Chondrocyte (in vitro differentiated cells): ENCODE measurements at places on chromosomes 5 and 9. TPM values are rescaled to one million over a fixed set of nuclear protein-coding genes. Genes with fewer than 3 reads are reported as not detected.
A peak's percentile ranks its signal among the peaks of the same experiment; 100 is the strongest.

Gene IFNA13
- total RNA-seq = not detected in 3 replicates

Gene TRAF1
- total RNA-seq = 10.0 to 11.3 TPM (median 10.8 TPM) in 3 replicates

Gene WNK2
- 0.44 to 3.3 TPM (median 2.3 TPM) in 3 replicates for total RNA-seq

Gene SMC2
- 9.4 to 18.9 TPM (median 9.6 TPM) in 3 replicates for total RNA-seq

Gene TXNDC8
- not detected in 3 replicates for total RNA-seq

Gene HRCT1
- total RNA-seq = 7.2 to 16.6 TPM (median 7.8 TPM) in 3 replicates

Gene GABRA6
- not detected in 3 replicates for total RNA-seq

Gene TICAM2
- 3.2 to 4.7 TPM (median 4.0 TPM) in 3 replicates for total RNA-seq

Gene CTXN3
- total RNA-seq = not detected in 3 replicates

Gene ANGPTL2
- 26.7 to 39.7 TPM (median 39.0 TPM) in 3 replicates for total RNA-seq

Gene ELAVL2
- 0.36 to 1.4 TPM (median 0.37 TPM) in 3 replicates for total RNA-seq

Gene C7
- total RNA-seq = not detected in 3 replicates

Gene PTGR1
- 25.8 to 28.1 TPM (median 26.6 TPM) in 3 replicates for total RNA-seq

- peaks cover 6% of the 10 kb centered on the region for H3K4me1 ChIP-seq
- H3K4me3 ChIP-seq = no peak overlapping the region
- peaks cover 9% of the 10 kb centered on the region for H3K36me3 ChIP-seq
- no peak for DNase-seq
- H3K27me3 ChIP-seq = no peaks in the 10 kb centered on the region
These were observed 20.4 kb downstream of the CCDC192 start for GRCh38 chr5:127723571-127723970.

GRCh38 chr9:90774071-90774470, 27.5 kb upstream of the SYK start:
- H3K4me3 ChIP-seq = no peak overlapping the region
- no peaks in the 10 kb centered on the region for H3K36me3 ChIP-seq
- H3K27me3 ChIP-seq = peaks cover 16% of the 10 kb centered on the region
- no peak overlapping the region for H3K27ac ChIP-seq

DNA sequence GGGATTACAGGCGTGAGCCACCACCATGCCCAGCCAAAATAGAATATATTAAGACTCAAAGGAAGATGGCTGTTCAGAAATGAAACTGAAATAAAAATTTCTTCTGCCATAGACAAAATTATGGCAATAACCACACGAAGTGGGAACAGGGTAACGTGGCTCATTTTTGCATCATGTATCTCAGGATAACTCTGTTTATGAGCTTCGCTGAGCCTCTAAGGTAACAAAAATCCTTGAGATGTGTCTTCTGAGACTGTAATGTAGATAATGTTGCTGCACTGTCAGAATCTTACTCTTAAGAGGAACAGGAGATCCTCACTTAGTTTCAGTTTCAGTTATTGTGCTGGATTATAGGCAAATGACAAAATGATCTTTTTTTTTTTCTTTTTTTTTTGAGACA, 153.8 kb downstream of the GOLPH3 start:
- peaks cover 48% of the 10 kb centered on the region for H3K4me1 ChIP-seq
- no peak for DNase-seq

DNA sequence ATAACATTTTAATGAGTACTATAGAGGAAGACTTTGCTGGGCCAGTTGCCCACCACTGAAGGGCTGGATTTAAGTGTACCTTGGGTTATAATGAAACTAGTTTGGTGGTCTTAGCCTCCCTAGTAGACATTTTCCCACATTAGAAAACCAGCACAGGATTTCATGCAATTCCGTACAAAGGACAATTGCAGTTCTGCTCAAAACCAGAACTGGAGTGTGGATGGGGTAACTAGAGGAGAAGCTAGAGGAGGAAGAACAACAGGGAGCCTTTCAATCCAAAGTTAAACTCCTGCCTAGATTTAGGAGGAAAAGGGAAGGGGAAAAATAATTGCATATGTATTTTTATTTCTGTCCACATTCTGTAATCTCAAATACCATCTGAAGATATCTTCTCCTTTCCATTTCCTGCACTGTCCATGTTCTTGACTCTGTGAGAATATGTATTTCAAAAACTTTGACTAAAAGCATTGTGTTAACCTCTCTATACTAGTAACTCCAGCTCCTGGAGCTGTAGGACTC, 97.5 kb upstream of the SSBP2 start:
- H3K27me3 ChIP-seq = no peaks in the 10 kb centered on the region
- no peak overlapping the region for H3K4me3 ChIP-seq
- no peak overlapping the region for H3K27ac ChIP-seq
- H3K36me3 ChIP-seq = no peaks in the 10 kb centered on the region

GRCh38 chr5:156683509-156683908, 166.6 kb upstream of the PPP1R2B start:
- H3K36me3 ChIP-seq = no peaks in the 10 kb centered on the region
- no peak overlapping the region for H3K27ac ChIP-seq
- no peak overlapping the region for H3K4me3 ChIP-seq
- DNase-seq = no peak

- H3K36me3 ChIP-seq = no peaks in the 10 kb centered on the region
- peaks cover 7% of the 10 kb centered on the region for H3K4me1 ChIP-seq
- no peak overlapping the region for H3K4me3 ChIP-seq
These were observed 125.4 kb upstream of the BOD1 start for GRCh38 chr5:173741729-173742431.

DNA sequence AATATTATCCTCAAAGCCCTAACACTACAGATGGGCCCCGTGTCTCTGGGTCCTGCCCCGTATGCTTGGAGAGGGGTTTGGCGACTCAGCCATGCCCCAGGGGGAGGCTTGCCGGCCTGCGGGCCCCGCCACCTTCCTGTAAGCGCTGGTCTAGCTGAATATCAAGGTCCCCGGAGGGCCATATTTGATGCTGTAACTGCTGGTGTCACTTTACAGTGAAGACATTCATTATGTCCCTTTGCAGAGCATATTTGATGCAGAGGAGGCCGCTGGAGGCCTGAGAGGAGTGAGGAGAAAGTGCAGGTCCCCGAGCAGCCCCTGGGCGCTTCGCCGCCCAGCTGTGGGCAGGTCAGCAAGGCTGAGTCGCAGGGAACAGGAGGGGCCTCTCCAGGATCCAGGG, 16.8 kb downstream of the IRX4 start:
- H3K27ac ChIP-seq = no peak overlapping the region
- no peak for DNase-seq
- no peaks in the 10 kb centered on the region for H3K4me1 ChIP-seq
- H3K36me3 ChIP-seq = no peaks in the 10 kb centered on the region
- peaks cover 54% of the 10 kb centered on the region for H3K27me3 ChIP-seq
- no peak overlapping the region for H3K4me3 ChIP-seq

GRCh38 chr9:134775081-134775951, 105.3 kb upstream of the FCN2 start:
- H3K27ac ChIP-seq = peak overlapping the region; percentile 97
- DNase-seq = no peak
- H3K4me3 ChIP-seq = peak overlapping the region; percentile 40
- peaks cover 48% of the 10 kb centered on the region for H3K36me3 ChIP-seq
- H3K4me1 ChIP-seq = peaks cover 74% of the 10 kb centered on the region

DNA sequence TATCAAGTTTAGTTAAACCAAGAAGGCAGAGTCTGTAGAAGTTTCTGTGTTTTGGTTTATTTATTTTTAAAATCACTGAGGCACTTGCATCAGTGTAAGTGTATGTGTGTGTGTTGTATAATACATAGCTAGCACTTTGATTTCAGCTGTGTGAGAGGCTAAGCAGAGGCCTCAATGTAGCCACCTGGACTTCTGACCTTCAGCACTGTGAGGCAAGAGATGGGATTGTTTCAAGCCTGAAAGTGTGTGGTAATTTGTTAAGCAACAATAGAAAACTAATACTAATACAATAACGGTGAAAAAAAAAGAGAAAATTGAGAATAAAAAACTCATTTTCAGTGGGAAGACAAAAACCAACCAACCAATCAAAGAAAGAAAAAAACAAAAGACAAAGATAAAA, 327.3 kb downstream of the CDH18 start:
- no peaks in the 10 kb centered on the region for H3K36me3 ChIP-seq
- H3K27me3 ChIP-seq = peaks cover 8% of the 10 kb centered on the region
- DNase-seq = no peak

DNA sequence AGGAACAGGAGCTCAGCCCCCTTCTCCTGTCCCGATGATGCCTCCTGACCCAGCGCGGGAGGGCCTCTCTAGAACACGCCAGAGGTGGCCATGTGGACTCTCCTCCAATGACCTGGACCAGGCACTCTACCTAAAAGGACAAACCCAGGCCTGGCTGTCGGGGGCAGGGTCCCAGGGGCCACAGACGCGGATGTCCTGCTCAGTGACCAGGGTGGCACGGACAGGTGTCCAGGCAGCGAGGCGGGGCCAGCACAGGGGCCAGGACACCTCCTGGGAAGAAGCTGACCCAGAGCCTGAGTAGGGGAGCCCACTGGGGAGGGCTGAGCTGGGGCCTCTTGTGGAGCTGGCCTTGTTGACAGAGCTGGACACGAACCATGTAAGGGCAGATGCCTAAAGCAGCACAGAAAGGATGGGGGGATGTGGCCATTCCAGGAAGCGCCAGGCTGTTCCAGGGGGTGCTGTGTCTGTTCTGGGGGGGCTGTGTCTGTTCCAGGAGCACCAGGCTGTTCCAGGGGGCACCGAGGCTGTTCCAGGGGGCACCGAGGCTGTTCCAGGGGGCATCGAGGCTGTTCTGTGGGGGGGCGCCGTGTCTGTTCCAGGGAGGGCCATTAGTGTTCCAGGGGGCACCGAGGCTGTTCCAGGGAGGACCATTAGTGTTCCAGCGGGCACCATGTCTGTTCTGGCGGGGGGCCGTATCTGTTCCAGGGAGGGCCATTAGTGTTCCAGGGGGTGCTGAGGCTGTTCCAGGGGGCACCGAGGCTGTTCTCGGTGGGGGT, 30.5 kb downstream of the EXD3 start:
- H3K36me3 ChIP-seq = peaks cover 6% of the 10 kb centered on the region
- H3K27ac ChIP-seq = no peak overlapping the region
- no peaks in the 10 kb centered on the region for H3K27me3 ChIP-seq
- DNase-seq = peak; percentile 90
- H3K4me3 ChIP-seq = no peak overlapping the region

DNA sequence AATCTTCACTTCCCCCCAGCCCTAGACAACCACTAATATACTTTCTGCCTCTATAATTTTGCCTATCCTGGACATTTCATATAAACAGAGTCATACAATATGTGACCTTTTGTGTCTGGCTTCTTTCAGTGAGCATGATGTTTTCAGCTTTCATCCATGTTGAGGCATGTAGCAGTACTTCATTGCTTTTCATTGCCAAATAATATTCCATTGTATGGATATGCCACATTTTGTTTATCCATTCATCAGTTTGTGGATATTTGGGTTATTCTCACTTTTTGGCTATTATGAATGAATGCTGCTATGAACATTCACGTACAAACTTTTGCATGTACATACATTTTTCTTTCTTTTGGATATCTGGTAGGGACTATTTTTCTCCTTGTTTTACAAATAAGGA, 49.0 kb downstream of the WWC1 start:
- H3K4me3 ChIP-seq = no peak overlapping the region
- H3K27me3 ChIP-seq = no peaks in the 10 kb centered on the region
- DNase-seq = no peak
- no peaks in the 10 kb centered on the region for H3K4me1 ChIP-seq

DNA sequence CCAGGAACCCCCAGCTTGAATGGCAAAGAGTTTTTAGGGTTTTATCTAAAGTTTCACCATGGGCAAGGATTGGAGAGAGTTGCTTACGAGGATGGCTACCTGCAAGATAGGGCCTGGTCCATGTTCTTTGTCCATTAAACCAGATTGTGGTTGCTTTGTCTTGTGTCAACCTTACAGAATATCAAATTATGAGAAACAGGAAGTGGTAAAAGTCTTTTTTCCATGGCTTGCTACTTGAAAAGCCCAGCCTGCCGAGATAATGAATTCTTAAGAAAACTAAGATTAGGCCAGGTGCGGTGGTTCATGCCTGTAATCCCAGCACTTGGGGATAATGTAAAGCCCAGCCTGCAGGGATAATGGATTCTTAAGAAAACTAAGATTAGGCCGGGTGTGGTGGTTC, 24.4 kb downstream of the ZNF474 start:
- H3K27ac ChIP-seq = peak overlapping the region; percentile 92
- H3K4me3 ChIP-seq = no peak overlapping the region
- H3K4me1 ChIP-seq = peaks cover 69% of the 10 kb centered on the region
- H3K27me3 ChIP-seq = no peaks in the 10 kb centered on the region
- DNase-seq = no peak
- no peaks in the 10 kb centered on the region for H3K36me3 ChIP-seq

GRCh38 chr5:176161431-176161830, 76.8 kb upstream of the SIMC1 start:
- H3K27me3 ChIP-seq = peaks cover 58% of the 10 kb centered on the region
- no peak for DNase-seq
- no peak overlapping the region for H3K4me3 ChIP-seq
- H3K36me3 ChIP-seq = peaks cover 2% of the 10 kb centered on the region

- no peak for DNase-seq
- no peak overlapping the region for H3K27ac ChIP-seq
- no peak overlapping the region for H3K4me3 ChIP-seq
- H3K27me3 ChIP-seq = no peaks in the 10 kb centered on the region
- no peaks in the 10 kb centered on the region for H3K36me3 ChIP-seq
These were observed 145.7 kb upstream of the COL5A1 start for GRCh38 chr9:134495881-134496412.

GRCh38 chr5:72786676-72787075, 29.8 kb upstream of the TNPO1 start:
- H3K27ac ChIP-seq = no peak overlapping the region
- H3K4me1 ChIP-seq = peaks cover 3% of the 10 kb centered on the region
- DNase-seq = no peak
- no peaks in the 10 kb centered on the region for H3K27me3 ChIP-seq
- no peak overlapping the region for H3K4me3 ChIP-seq

DNA sequence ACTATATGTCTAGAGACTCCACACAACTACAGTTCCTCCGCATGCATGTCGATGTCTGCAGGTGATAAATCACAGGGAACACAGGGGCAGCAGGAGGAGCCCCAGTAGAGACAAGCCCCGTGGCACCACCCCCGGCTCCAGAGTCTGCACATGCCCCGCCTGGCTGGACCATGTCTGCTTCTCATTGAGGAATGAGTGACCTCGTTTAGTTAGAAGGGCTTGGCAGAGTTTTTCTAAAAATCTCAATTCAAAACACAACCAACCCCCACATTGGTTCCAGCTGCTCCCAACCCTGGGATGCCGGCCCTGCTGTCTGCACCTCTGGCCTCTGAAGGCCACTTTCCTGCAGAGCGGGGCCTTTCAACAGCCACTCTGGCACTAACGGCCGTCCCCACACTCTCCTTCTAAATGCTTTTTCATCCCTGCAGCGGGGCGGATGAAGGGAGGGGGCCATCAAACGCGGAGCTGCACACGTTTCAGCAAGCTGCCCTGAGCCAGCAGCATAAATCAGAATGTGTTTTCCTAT, 106.3 kb downstream of the ROR2 start:
- H3K27me3 ChIP-seq = no peaks in the 10 kb centered on the region
- H3K36me3 ChIP-seq = peaks cover 3% of the 10 kb centered on the region
- H3K27ac ChIP-seq = peak overlapping the region; percentile 90
